Inflammatory macrophage treated with lipopolysaccharide for 1 hour (primary cell): ENCODE measurements at places on chromosomes 4 and X.
A peak's percentile ranks its signal among the peaks of the same experiment; 100 is the strongest.

GRCh38 chr4:183621875-183622274 lies 37.1 kb downstream of the RWDD4 start:
- DNase-seq, result peak; percentile 58

DNA sequence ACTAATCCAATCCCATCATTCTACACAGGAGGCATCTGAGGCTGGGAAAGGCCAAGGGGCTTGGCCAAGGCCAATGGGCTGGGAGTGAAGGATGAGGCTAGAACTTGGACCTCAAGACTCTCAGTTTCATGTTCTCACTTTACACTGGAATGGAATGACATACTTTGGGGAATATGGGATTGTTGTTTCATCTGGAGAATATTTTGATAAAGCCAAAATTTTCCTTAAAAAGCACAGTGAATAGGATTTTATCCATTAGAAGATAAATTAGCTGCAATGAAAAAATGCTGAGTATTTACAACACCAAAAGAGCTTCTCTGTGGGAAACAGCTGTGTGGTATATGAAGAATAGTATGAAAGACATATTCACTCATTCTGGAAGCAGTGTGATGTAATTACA lies 29.3 kb downstream of the SMIM20 start:
- DNase-seq, result no peak

DNA sequence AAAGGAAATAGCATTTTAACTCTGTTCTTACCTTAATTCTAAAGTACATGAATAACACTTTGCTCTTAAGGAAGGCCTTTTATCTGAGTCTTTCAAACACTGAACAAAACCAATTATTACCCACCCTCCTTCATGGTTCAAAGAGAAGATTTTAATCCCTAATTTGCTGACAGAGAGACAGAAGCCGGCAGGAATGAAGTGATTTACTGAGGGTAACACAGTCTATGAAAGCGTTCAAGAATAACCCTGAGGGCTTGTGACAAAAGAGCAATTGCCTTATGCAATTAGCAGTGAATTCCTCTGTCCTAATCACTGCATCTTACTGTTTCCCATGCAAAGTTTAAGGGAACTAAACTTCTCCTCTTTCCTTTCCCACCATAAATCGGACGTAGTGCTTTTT lies 144.1 kb downstream of the PACRGL start:
- no peak for DNase-seq

- DNase-seq, result no peak
Observed at GRCh38 chr4:2276581-2277325, 14.8 kb upstream of the MXD4 start.

DNA sequence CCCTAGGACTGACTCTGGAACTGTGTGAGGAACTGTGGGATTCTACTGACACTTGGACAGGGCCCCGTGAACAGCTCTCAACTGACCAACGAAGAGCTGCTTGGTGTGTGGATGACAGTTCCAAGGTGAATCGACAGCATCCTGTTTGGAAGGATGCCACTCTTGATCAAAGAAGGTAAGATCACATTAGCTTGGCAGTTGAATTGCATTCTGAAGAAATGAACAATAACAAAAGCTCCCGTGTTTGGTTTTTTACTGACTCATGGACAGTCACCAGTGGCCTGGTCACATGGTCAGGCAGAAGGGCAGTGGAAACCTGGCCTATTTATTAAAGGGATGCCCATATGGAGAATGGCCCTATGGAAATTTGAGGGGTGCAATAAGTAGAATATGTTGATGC lies 33.1 kb upstream of the GPR34 start:
- no peak for DNase-seq

DNA sequence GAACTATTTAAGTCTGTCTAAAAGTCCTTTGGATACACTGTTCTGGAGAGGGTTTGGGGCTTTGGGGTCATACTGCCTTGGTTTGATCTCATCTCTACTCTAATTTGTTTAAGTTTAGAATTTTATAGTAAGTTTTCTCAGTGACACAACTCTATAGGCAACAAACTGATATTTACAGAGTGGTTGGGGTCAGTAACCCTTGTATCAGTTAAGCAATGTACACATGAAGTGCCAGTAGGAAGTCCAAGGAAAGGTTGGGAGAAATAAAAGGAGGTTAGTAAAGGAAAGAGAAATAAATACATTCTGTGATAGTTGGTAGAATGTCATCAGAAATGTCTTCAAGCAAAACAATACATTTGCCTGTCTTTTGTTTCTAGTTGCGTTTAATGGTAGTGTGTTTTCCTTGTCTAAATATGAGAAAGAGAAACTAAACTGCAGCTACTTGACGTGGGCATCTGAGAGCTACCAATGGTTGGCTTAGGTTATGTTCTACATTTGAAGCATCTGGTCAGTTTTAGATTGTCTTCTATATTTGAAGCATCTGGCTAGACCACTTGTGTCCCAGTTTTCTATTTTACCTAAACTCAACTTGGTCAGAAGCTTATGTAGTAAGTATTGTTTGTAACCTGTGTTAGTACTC lies 6.9 kb downstream of the ATP7A start:
- no peak for DNase-seq

DNA sequence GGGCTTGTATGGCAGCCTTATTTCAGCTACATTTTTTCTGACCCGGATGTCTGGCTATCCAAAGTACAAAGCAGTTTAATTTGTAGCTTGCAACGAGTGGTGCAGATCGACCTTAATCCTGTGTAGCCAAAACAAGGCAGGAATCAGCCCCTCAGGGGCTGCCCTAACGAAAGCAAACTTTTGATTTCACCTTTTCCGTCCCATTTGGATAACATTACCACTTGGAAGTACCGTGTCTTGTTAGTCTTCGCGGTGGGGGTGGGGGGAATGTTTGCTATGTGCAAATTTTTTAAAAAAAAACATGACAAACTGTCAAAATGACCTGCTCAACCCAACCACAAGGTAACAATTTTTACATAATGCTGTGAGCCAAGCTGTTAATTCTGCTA lies 766 bp upstream of the DNAJB14 start:
- no peak for DNase-seq

DNA sequence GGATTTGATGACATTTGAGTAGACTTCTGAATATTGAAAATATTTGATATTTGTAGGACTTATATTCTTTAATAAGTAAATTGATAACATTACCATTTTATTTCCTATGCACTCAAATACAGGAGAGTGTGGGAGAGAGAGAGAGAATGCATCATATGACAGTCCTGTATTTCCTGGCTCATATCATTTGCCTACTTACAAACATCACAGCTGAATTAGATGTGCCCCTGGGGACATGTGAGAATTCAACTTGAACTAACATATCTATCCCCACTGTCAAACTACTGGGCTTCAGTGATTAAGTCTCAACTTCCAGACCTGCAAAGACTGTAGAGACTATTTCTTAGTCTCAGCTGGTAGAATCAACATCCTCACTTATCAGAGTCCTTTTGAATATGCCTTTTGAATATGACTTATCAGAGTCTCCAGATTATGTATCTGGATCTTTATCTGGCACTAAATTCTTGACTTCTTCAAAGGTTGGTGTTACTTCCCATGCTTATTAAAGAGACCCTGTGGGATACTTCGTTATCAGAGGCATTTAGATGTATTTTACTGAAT lies 75.5 kb downstream of the PABPC4L start:
- no peak for DNase-seq

- DNase-seq, result no peak
Observed at GRCh38 chr4:111847296-111848008, 297.8 kb upstream of the FAM241A start.

DNA sequence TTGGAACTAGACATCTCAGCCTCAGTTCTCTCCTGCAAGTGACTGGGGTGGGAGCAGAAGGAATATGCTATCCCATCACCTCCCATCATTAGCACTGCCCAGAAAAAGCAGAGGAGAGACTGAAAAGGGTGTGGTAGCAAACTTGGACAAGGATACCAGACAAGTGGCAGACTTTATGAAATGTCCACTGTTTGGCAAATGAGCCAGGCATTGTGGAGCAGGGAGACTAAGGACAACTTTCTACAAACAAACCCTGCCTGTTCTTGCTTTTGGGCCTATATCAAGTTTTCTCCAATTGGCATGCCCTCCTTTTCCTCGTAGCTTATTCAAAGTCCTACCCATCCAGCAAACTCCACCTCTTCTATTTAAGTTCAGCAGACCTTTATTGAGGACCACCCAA lies 41.6 kb downstream of the ZCCHC12 start:
- DNase-seq, result no peak

DNA sequence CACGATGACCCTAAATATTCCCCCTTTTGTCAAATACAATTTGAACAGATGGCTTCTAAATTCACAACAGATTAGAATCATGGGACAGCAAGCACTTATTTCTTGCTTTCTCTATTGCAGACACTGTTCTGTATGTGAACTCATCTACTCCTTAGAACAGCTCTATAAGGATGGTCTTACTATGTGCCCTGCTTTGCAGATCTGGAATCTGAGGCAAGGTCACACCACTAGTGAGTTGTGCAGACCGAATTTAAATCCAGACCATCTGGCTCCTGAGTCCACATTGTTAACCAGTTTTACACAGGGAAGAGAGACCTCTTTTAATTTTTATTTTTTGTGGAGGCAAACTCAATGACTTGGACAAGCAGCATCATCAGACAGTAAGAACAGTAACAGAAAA lies 50.2 kb downstream of the GPRIN3 start:
- no peak for DNase-seq

GRCh38 chr4:22471419-22471818 lies 44.4 kb downstream of the ADGRA3 start:
- no peak for DNase-seq

- no peak for DNase-seq
Observed at GRCh38 chr4:26151615-26152014, 169.2 kb upstream of the RBPJ start.

DNA sequence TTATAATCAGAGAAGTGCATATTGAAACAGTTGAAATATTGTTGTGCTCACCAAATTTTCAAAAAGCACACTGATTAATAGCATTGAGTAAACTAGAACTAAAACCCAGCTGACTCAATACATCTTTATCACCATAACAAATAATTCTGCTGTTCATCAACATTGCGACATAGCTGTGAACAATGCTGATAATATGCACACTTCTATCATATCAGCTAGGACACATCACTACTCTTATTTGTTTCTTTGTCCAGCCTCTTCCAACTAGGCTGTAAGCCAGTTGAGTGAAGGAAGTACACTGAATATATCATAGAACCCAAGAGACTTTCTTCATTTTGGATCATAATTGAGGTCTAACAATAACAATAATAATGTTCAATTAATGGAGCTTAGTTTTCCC lies 349.7 kb downstream of the IQCM start:
- DNase-seq, result no peak

DNA sequence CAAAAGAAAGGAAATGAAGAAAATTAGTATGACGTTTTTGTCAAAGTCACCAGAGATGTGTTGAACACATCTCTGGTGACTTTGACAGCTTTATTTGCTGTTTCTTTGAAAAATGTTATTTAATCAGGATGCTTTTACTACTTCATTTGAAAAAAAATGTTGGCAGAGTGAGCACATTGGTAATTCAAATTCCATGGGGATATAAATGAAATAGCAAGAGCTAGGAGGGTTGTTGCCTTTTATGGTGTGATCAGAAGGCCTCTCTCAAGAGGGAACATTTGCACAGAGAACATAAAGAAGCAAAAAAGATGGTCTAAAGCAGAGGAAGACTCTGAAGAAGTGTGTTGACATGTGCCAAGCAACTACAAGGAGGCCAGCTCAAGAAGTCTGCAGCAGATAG lies 46.6 kb upstream of the CXCL8 start:
- DNase-seq, result no peak

- DNase-seq, result no peak
Observed at GRCh38 chr4:844752-845232, 18.9 kb upstream of the CPLX1 start.

DNA sequence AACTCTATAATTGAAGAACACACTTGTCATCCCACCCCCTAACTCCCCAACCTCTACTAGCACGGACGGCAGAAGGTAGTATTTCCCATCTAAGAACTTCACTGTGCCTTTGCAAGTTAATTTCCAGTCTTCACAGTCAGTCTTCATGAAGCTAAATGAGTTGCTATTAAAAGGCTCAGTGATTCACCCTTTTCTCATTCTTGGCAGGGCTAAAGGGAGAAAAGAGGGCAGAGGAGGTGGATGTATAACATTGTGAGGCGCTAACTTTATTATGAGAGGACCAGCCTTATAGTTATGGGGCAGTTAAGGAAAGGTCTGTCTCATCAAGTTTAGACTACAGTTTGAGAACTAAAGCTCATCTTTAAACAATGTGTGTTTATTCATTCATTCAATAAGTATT lies 161.0 kb upstream of the S100G start:
- DNase-seq, result no peak

- no peak for DNase-seq
Observed at GRCh38 chrX:40148385-40149285, 50.9 kb upstream of the BCOR start.

DNA sequence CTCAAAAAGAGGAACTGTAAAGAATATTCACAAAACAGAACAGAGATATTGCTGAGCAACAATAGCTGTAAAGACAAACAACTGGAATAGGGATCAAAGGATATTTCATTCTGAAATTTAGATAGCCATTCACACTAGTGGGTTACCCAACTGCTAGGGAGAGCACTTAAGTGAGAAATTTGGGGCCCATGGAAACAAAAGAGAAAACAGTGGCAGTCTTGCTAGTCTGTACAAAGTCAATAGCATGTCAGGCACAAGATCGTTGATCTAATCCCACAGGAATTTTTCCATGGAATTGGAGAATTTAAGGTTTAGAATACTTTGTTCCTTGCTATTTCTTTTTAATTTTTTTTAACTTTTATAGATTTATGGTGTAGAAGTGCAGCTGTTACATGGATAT lies 467.0 kb downstream of the PCDH18 start:
- DNase-seq, result no peak

- peak; percentile 18 for DNase-seq
Observed at GRCh38 chrX:53239474-53239873, 14.5 kb upstream of the KDM5C start.

DNA sequence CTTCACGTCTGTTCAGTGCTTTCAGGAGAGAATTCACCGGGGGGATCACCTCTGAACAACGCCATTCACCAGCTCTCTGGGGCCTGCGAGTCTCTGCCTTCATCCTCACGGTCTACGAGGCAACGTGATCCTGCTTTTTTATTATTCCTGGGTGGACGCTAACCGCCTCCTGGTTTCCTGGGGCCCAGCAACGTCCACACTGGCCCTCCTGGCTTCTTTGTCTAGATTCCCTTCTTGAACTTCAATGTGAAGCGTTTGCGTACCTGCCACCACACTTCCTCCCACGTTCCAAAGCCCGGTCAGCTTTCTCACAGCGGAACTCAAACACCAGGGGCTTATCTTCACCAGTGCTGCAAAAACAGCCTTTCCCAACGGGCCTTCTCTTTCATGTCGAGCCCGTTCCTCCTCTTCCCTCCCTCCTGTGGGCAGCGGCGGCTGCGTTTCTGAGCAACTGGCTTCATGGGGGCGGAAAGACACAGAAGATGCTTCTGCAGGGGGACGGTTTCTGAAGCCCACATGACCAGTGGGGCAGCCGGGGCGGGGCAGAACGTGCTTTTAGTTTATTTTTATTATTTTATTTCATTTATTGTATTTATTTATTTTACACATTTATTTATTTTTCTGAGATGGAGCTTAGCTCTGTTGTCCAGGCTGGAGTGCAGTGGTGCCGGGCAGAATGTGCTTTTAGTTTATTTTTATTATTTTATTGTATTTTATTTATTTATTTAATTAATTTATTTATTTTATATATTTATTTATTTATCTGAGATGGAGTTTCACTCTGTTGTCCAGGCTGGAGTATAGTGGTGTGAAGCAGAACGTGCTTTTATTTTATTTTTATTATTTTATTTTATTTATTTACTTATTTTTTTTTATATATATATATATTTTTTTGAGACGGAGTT lies 64.6 kb downstream of the CRLF2 start:
- no peak for DNase-seq

GRCh38 chr4:77913348-77913747 lies 50.7 kb downstream of the MRPL1 start:
- no peak for DNase-seq

GRCh38 chr4:163087805-163088204 lies 78.9 kb downstream of the NAF1 start:
- DNase-seq, result no peak
